ENCODE measurements at places on chromosomes 1 and 21.

DNA sequence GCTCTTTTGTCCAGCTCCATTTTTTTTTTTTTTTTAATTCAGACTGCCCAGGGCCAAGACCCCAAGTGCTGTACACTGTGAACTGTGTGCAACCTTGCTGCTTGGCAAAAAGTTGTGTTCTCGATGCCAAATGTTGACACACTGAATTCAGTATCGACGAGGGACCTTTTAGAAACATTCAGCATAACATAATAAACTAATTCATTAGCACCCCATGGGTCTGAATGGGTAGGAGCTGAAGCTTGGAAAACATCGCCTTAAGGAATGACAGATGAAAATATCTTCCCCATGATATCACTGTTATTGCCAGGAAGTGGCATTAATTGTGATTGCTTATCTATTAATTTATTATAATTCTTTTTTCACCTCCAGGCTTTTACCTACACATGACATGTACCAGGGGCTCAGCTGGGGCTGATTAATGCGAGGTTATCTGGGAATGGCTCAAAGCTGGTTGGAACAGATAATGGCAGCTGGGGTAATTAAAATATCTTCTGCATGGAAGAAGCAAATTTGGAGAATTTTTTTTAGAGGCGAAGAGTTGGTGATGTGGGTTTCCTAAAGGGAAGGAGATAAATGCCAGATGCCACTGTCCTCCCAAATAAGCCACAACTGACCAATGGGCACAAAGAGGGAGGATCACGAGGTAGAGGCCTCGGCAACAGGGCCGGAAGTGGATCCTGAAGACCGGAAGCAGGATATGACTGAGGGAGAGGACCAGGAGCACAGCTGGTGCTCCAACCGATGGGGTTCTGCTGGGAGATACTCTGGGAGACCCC is 169.3 kb downstream of the GRIK3 start:
- DNase-seq: no peak

- DNase-seq: no peak
Measured at GRCh38 chr1:92126088-92126487, 45.9 kb downstream of the BTBD8 start.

DNA sequence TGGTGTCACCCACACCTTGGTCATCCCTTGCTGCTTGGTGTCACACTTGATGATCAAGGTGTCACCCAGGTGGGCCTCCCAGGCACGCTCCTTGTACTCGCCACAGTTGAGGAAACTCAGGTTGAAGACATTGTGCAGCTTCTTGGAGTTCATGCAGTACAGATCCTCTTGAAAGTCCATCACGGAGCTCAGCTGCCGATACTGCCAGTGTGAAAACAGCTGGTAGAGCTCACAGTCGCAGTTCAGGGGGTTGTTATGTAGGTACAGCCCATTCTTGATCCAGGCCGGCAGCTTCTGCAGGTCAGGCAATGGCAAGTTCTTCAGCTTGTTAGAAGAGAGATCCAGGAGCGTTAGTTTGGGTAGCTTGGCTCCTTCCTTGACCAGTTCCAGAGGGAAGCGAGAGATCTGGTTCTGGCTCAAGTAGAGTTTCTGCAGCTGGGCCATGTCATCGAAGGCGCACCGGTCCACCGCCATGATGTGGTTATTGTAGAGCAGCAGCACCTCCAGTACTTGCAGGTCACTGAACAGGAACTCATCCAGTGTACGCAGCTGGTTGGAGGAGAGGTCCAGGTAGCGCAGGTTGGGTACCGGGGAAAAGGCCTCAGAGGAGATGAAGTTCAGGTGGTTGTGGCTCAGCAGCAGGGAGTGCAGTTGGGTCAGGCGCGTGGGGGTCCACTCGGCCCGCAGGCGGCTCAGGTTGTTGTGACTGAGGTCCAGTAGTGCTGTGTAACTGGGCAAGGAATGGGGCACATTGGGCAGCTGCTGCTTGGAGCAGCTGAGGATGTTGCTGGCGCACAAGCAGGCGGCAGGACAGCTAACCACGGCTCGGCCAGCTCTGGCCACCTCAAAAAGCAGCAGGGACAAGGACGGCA is 1.3 kb downstream of the AMIGO1 start:
- no peak for DNase-seq

- no peak for DNase-seq
Measured at GRCh38 chr1:212485913-212486618, 53.3 kb downstream of the NENF start.

DNA sequence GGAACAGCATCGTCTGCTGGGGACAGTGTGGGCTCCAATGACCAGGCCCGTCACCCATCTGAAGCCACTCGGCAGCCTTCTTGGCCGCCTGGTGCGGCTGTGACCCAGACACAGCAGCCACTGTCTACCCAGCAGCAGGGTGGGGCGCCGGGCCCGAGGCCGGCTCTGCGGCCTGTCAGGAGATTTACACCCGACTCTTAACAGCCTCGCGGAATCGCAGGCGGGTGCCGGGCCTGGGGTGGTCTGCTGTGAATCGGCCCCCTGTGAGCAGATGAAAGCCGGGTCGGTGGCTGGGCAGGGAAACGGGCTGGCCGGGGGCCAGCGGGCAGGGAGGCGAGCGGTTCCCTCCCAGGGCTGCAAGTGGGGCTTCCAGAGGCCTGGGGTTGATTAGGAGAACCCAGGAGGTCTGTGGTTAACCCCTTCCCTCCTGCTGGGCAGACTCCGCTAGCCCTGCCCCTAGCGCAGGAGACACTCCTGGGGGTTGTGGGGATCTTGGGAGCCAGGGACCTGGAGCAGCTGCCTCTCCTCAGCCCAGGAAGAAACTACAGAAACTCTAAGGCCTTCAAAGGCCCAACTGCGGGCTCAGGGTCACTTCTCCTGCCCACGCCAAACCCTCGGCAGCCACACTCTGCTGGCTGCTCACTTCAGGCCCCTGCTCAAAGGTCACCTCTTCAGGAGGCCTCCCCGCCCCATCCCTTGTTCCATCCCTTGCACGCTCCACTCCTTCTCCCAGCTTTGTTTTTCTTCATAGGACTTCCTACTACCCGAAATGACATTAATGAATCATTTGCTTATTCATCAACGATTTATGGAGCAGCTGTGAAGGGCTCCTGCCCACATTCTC is 15.6 kb downstream of the RUNX3 start:
- no peak for DNase-seq

- no peak for DNase-seq
Measured at GRCh38 chr1:215842905-215843304, 275.8 kb downstream of the KCTD3 start.

- no peak for DNase-seq
Measured at GRCh38 chr1:31764312-31765040, at the start of gene ADGRB2. Gene ADGRB2, minus strand, starts transcription at chr1:31764340. Its CDS starts 7,119 bp downstream, at chr1:31757221.

DNA sequence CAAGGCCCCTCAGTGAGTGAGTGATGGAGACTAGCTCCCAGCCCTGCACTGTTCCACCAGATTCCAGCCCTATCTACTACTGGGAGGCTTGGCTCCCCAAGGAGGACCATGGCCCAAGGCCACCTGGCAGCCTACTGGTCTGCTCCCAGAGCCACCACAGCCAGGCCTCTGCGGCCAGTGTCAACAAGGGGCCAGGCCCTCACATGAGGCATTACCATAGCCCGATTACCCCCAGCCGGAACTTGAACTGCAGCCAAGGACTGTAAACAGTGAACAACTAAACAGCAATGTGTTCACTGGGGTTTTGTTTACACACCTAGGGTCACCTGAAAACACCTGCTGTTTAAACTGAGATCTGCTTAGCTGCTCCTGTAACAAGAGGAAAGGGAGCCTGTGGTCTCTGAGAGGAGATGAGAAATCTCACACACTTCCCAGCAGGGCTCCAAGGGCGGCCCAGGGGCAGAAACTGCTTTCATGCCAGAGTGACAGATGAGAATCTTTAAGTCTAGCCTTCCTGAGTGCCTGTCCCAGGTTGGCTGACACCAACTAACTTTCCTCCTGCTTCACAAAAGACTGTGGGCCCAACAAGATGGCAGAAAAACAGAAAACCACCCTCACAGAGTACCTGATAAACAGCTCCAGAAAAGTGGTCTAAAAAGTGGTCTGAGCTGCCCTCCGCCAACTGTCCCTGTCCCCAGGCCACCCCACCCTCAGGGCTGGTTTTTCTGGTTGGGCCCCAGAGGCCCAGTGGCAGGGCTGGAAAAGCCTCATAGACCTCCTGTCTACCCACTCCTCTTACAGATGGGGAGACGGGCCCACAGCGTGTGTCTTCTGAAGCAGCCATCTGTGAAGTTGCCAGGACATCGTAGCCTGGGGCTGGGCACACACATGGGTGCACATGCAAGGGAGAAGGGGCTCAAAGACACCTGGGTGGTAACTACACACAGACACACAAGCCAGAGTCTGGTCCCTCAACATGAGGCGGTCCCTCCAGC is 28.8 kb downstream of the MEF2D start:
- no peak for DNase-seq

DNA sequence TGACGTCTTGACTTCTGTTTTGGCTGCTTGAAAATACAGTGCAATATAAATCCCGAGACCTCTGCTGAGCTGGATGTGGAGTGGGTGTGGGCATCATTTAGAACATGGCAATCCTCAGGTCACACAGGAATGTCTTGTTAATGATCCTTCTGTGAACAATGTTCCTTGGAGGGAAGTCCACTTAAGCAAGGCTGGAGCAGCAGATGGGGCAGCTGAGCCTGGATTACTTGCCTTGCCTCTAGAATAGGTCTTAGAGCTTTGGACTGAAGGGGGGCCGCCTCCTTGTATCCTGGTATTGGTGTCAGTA is 926 bp upstream of the SCMH1 start:
- no peak for DNase-seq

GRCh38 chr1:24202556-24202955 is 15.5 kb upstream of the IFNLR1 start:
- no peak for DNase-seq

GRCh38 chr1:231053493-231054162 is 13.6 kb upstream of the FAM89A start:
- no peak for DNase-seq

GRCh38 chr1:194069168-194069830 is 882.9 kb upstream of the B3GALT2 start:
- DNase-seq: no peak

GRCh38 chr1:59317343-59317742 is 20.4 kb downstream of the FGGY start:
- no peak for DNase-seq

GRCh38 chr1:56289260-56289659 is 290.1 kb downstream of the PLPP3 start:
- no peak for DNase-seq

DNA sequence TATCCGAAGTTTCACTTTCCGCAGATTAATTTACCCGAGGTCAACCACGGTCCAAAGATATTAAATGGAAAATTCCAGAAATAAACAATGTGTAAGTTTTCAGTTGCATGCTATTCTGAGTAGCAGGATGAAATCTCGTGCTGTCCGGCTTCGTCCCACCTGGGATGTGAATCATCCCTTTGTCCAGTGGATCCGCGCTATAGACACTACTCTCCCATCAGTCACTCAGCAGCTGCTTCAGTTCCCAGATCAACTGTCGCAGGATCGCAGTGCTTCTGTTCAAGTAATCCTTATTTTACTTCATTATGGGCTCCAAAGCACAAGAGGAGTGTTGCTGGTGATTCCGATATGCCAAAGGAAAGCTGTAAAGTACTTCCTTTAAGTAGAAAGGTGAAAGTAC is 8.3 kb upstream of the LRP8 start:
- DNase-seq: no peak

DNA sequence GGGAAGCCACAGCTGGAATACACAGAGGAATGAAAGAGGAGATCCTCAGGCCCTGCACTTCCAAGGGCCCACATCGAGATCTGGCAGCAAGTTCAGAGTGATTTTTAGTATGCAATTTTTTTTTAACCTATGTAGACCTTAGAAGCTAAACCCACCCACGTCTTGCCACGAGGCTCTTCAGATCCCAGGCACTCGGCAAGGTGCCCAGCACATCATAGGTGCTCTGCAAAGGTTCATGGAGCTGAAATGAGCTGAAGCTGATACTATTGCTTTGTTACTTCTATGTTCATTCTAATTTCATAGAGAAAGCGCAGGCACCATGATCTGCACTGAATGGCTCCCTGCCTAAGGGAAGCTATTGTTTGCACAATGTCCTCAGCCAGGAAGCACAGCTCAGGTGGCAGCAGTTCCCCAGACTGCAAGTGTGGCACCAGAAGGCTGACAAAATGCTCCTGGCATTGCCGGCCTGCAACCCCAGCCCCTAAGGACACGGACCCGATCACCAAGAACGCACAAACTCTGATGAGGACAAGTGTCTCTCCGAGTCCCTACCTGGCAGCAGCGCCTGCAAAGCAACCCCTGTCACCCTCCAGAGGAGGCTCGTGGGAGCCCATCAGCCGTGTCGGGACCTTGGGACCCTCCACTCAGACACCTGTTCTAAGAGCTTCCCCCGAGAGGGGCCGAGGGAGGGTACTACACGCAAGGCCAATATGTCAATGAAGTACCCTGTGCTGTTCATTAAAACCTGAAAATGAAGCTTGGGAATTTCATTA is 264.2 kb downstream of the NPHP4 start:
- DNase-seq: no peak

- no peak for DNase-seq
Measured at GRCh38 chr1:115476616-115477015, 138.6 kb upstream of the NGF start.

- no peak for DNase-seq
Measured at GRCh38 chr1:177080564-177080963, 83.9 kb downstream of the ASTN1 start.

- DNase-seq: no peak
Measured at GRCh38 chr1:116334015-116334547, 39.0 kb upstream of the ATP1A1 start.

DNA sequence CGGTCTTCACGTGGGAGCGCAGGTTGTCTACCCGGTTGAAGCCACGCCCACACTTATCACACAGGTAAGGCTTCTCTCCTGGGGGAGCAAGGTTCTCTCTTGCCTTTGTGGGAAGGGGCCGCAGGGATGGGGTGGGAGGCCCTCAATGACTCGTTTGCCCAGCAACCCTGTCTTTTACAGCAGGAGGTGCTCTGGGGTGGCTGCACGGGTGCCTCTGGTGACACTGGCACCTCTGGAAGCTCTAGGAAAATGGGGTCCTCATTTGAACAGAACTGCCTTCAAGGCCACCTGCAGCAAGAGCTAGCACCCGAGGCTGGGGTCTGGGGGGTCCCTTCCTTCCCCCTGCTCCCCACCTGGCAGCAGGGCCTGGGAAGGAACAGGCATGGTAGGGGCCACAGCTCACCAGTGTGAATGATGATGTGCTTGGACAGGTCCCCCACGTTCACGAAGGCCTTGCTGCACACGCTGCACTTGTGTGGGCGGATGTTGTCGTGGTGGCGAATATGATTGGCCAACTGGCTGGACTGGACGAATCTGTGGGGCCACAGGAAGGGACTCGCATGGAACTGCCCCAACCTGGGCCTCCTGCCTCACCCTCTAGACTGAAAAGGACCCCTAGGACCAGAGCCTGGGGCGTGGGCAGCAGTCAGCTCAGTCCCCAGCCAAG is 33.1 kb downstream of the ZBTB17 start:
- no peak for DNase-seq

All from SK-N-MC (cell line).